ENCODE measurements at places on chromosomes 7 and 10.

DNA sequence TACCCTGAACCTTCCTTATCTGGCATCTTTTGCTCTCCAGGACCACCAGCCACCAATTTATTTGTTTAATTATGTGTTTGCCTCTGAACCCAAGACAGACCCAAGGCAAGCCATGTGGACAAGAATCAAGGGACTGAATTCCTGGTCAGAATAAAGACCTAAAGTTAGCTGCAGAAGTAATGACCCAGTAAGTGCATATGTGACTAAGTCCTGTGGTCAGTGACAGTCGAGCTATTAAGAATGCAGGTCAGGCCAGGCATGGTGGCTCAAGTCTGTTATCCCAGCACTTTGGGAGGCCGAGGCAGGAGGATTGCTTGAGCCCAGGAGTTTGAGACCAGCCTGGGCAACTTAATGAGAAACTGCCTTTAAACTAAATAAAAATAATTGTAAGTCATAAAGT is 139.4 kb downstream of the CCDC71L start:
- DNase-seq, result no peak

GRCh38 chr7:1679966-1680730 is 10.1 kb downstream of the ELFN1 start:
- no peak for DNase-seq

DNA sequence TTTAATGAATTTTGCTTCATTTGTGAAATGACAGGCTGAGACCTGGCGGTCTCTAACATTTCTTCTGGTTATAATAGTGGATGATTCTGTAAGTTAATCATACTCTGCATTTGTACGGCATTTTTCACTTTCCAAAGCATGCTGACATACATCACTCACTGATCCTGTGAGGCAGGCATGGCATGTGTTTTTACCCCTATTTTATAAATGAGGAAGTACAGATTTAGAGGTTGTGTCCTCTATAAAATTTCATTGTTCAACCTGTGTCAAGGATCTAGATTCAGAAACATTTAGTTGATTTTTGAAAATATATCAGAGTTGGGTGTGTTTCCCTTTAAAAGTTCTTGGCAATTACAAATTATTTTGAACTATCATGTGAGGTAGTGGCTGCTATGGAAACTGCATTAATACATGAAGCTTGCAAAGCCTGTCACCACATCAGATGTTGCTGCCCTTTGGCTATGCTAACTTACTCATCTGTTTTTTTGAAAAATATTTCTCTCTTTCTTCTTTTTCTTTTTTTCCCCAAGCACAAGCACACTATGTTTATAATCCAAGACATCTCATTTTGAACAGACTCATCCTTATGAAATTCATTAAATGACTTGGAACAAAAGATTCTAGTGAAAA is 172.7 kb downstream of the GNAI1 start:
- no peak for DNase-seq

GRCh38 chr10:76080451-76080850 is 649.0 kb downstream of the LRMDA start:
- no peak for DNase-seq

- no peak for DNase-seq
Observed at GRCh38 chr7:128398841-128399135, 11.0 kb downstream of the IMPDH1 start.

DNA sequence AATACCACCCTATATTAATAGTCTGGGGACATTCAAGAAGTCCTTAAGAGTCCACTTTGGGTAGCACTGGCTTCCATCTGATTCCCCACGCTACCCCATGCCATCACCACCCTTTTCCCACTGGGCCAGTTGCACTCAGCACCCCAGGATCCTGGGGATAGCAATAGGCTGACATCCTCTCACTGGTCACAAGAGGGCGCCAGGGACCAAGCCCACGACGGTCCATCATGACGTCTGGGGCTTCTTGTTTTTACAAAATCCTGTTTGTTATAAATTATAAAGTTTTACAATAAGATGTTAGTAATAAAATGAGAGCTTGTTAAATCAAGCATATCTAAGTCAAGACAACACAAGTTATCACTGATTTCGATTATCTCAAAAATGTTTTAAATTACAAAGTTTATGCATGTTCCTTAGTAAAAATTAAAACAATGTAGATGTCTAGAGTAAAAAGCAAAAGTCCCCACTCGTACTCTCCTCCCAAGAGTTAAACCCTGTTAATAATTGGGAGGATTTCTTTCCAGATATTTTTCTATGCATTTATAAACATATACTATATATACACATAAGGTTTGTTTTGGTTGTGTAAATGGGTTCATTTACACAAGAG is 15.4 kb downstream of the GPNMB start:
- DNase-seq, result peak; percentile 24

GRCh38 chr7:30463405-30464145 is 15.0 kb downstream of the NOD1 start:
- no peak for DNase-seq

DNA sequence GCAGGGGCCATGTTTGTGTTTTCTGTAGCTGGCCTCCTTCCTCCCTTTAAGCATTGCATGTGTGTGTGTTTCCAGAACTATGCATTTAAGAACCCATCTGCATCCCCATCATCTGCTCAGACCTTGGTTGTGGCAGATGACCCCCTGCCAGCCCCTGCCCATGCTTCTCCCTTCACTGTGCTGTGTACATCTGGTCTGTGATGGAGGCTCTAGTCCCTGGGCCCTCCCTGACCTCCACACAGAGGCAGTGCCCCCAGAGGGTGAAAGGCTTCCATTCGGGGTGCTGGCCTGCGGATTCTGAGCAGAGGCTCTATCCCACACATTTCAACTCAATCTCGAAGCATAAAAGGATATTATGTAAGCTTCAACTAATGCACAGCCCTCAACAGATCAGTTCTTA is 89.4 kb downstream of the TACC2 start:
- no peak for DNase-seq

- no peak for DNase-seq
Observed at GRCh38 chr10:124989526-124989925, 47.6 kb downstream of the ZRANB1 start.

DNA sequence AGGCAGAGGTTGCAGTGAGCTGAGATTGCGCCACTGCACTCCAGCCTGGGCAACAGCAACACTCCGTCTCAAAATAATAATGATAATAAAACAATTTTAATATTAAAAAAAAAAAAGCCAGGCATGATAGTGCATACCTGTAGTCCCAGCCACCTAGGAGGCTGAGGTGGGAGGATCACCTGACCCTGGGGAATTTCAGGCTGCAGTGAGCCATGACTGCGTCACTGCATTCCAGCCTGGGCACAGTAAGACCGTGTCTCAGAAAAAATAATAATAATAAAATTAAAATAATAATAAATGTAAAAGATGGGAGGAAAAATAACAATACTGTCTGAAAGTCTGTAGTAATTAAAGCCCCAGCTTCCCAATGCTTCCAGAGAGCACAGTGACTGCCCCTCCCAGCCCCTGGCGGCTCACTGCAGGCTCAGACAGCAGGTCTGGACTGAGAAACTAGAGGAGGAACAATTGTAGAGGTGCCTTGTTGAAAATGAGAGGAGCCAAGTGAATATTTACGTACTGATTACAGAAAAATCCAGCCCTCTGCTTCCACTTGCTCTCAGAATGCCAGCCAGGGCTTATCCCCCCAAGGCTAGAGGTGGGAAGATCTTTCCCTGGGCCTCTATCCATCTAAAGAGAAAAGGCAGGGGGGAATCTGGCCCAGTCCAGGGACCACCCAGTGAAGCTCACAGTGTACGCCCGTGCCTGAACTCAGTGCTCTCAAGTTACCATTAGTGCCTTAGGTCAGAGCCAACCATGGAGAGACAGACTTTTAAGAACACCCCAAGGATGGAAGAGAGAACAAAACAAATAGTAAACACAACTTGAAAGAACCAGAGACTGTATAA is 112.8 kb downstream of the PARD3 start:
- DNase-seq, result no peak

DNA sequence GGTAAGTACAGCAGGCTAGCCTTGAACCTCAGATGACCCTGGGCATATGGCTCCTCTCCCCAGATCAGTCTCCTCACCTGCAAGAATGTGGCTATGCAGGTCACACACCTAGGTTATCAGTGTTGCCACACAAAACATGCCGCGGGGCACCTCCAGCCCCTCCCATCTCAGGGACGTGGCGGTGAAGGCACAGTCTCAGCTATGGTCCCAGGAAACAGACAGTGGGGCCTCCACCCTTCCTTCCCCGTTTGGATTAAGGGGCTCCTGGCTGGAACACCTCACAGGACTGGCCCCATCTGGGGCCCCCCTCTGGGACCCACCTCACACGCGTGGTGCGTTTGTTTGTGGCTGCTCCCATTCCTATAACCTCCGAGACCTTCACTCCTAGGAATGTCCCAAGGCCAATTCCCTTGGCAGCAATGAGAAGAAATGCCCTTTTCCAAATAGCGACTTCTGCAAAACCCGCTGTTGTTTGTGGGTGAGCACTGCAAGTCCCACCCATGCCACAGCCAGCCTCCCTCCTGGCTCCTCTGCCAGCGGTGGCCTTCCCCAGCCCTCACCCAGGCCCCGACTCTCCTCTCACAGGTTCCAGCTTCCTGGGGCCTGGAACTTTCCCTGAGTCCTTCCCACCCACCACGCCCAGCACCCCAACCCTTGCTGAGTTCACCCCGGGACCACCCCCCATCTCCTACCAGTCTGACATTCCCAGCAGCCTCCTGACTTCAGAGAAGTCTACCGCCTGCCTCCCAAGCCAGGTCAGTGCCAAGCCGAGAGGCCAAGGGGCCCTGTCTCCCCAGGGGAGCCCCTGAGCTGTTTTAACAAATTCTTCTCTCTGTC is 17.1 kb downstream of the ZMIZ2 start:
- DNase-seq, result no peak

DNA sequence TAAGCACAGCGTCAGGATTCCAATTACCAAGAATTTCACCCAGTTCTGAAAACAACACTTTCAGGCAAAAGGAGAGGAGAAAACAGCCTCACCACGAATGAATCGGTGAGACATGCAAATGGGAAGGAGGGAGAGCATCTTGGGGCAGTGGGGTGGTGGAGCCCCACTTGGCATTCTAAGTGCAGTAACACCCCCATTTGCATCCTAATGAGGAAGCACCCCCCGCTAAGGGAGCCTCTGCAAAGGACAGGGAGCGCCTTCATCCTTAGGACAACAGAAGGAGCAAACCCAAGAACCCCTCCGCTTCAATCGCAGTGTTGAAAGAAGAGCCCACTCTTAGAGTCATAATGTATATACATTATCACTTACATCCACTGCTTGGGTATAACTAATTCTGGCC is 46.8 kb downstream of the NRAP start:
- no peak for DNase-seq

- no peak for DNase-seq
Observed at GRCh38 chr10:69572159-69573055, 815 bp downstream of the NEUROG3 start.

GRCh38 chr7:24702755-24703154 is 54.5 kb downstream of the GSDME start:
- no peak for DNase-seq

GRCh38 chr10:130018730-130019185 is 54.7 kb upstream of the EBF3 start:
- DNase-seq, result no peak

DNA sequence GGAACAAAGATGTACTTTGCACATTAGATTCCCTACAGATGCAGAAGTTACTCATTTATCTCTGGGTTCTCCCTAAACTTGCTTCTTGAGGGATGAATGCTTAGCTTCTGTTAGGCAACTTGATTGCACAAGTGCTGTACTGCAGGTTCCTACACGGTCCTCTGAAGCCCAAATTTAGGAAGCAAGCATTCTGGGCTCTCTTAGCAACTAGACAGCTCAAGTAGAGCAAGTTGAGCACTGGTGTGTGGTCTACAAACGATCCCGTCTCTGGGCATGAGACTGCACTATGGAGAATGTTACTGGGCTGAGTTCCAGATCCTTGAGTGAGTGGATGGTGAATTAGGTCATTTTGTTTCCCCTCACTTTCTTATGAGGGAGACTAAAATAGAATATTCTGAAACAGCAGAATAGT is 14.3 kb downstream of the SEMA3D start:
- no peak for DNase-seq

DNA sequence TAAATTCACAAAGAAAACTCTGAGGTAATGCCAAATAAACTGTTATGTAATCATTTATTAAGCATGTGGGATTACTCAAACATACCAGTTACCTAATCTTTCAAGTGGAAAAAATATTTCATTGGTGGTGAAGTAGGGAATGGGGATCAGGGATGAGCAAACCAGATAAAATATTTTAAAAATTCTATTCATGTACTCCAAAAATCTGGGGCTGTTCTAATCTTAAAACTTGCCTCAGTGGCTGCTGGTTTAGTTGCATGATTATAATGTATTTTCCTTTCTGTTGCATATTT is 19.5 kb downstream of the LMOD2 start:
- DNase-seq, result no peak

DNA sequence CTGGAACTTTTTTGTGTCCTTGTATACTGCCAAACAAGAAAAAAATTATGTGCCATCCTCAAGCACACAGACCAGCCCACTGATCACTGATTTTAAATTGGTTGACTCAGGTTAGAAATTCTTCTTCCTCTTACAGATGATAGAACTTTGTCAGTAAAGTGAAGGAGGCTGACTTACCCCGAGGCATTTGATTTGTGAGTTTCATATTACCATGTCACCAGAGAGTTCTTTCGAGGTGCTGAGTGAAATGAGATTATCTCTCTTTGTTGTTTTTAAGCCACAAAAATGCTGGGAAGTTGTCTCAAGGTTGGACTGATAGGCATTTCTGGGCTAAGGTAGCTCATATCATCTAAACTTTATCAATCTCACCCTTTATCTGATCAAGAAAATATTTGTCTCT is 78.8 kb upstream of the FAM180A start:
- DNase-seq, result no peak

DNA sequence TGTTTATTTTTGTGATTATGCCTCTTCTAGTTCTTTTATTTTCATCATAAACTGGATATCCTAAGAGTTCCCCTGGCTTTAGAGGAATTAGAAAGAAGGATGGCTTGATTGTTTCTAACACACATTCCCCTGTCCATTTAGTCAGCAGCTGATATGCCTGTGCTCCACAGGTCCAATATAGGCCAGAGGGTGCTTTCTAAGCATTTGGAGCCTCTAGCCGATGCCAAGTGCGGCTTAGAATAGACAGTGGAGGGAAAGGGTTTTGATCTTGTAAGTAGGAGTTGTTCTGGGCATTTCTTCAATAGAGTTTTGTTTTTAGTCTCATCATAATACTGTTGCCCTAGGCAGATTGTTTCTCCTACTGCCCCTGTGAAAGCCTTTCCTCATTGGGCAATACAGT is 6.6 kb downstream of the CYP3A43 start:
- DNase-seq, result no peak

DNA sequence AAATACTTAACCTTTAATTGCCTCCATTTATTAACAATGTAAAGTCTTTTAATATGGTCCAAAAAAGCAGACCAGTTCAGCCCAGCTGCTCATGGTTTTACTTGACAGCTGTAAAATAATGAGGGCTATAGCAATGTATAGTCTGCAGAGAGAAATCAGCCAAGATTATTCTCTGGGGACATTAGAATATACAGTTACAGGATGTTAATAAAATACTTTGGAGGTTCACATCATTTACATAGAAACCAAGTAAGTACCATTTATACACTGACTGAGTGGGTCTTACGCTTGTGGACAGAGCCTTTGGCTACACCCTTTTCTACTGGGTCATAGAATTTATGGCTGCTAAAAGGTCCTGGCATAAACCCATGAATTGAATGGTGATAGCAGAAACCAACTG is 340.7 kb upstream of the CELF2 start:
- no peak for DNase-seq

Data from activated CD4-positive, CD25-positive, alpha-beta regulatory T cell (primary cell).